A549 treated with dexamethasone at 1 μM for 4 hours (cell line): ENCODE measurements at places on chromosomes 6 and 20. TPM values are rescaled to one million over a fixed set of nuclear protein-coding genes. Genes with fewer than 3 reads are reported as not detected.

Gene RIPOR2
- total RNA-seq, result 0.47 to 0.80 TPM (median 0.64 TPM) in 5 replicates

Gene HLA-DOA
- 0.09 TPM in 1 of 5 replicates, not detected in the others for total RNA-seq

Gene RBPJL
- total RNA-seq, result not detected in 5 replicates

Gene PGBD1
- 4.1 to 5.0 TPM (median 4.8 TPM) in 5 replicates for total RNA-seq

Gene DCDC2
- 2.4 to 3.2 TPM (median 2.7 TPM) in 5 replicates for total RNA-seq
